ENCODE measurements at places on chromosomes 12 and 14.

DNA sequence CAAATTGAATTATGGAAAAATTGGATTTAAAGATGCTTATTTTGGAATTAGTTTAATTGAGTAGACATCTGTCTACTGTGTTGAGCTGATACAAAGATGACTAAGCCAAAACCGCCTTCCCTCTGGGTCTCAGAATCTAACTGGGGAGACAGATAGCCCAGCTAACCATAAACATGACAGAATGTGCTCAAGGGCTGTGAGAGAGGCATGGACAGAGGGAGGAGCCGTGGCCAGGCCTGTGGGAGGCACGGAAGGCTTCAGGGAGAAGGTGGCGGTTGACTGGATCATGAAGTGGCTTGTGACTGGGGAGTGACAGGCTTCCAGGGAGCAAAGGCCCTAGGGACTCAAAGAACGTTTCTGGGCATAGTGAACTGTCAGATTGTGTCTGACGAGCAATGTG, 74.6 kb downstream of the DACT1 start:
- DNase-seq, result no peak

DNA sequence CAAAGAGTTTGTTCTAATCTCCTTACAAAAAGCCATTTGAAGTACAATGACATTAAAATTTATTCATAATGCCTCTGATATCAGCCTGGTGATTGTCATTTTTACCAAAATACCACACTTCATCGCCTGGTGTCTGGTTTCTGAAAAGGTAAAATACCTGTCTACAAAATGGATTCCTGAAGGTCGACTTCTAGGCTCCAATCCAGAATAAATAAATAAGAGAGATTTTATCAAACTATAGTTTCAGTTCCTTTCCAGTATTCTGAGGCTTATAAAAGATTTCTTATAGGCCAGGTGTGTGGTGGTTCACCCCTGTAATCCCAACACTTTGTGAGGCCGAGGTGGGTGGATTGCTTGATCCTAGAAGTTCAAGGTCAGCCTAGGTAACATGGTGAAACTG, 340.7 kb downstream of the SLC16A7 start:
- DNase-seq, result no peak

DNA sequence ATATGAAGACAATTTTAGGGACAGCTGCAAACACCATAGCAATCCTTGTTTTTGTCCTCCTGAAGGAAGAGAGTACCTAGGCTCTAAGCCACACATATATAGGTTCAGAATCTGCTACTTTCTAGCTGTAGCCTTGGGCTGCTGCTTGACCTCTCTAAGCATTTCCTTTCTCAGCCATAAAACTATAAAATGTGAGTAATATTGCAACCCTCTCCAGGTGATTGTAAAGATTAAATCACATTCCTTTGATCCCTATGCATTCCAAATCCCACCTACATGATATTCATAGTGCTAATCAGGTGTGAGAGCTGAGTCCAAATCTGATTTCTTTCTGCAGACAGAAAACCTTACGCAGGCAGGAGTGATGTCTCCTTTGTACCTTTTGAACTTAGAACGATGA, 913.5 kb downstream of the VRK1 start:
- no peak for DNase-seq

- no peak for DNase-seq
Observed at GRCh38 chr14:89792489-89793366, 161.8 kb downstream of the EFCAB11 start.

GRCh38 chr12:25182765-25183164, 12.2 kb downstream of the DNAI7 start:
- no peak for DNase-seq

DNA sequence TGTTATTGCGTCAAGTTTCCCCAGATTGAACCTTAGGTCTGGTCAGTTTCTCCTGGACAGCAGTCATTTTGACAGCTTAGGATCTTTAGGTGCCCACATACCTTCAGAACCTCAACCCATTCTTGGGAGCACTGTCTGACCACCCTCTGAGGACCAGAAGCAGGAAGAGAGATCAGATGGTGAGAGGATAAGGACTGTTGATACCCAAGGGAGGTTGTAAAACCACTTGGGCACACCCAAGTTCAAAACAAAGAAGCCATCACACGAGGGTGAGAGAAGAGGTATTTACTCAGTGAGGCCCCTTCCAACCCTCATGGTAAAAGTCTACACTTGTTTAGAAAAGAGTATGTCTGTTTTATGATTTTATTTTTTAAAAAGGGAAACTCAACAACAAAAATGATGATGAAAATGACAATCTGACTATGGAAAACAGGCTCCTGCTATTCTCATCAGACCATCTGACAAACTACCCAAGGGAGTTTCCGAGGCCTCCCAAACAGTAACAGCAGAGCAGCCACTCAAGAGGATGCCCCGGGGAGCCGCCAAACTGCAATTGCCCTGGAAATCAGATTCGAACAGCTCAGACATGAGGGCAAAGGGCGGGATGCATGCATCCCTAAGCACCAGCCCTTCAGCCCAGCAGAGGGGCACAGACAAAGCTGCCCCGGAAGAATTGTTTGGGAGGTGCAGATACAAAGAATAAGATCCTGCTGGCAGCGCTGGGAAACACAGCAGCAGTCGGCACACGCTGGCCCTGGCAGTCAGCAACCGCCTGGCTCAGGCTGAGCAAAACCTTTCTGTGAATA, 162.6 kb upstream of the PLEKHG7 start:
- DNase-seq, result no peak

GRCh38 chr12:76571256-76571655, 11.7 kb upstream of the OSBPL8 start:
- no peak for DNase-seq

- no peak for DNase-seq
Observed at GRCh38 chr12:111387747-111388323, 17.9 kb upstream of the SH2B3 start.

DNA sequence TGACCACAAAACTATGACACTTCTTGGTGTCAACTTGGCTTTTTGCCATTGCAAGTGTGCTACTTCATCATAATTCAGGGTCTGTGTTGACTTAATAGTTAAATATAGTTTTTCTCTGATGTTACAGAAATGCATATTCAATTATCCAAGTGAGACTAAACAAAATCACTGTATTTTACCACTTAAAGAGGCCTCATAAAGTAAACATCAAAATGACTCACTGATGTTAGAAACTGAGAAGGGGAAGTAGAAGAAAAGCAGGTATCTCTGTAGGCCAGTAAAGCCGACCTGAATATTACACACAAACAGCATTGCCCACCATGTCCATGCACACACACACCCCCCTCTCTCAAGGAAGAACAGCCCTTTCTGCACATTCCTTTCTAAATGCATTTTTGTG, 55.4 kb downstream of the RPAP3 start:
- DNase-seq, result no peak

- DNase-seq, result peak; percentile 57
Observed at GRCh38 chr14:91354979-91355685, 62.5 kb downstream of the CCDC88C start.

GRCh38 chr12:105109465-105110212, 2.1 kb downstream of the WASHC4 start:
- no peak for DNase-seq

DNA sequence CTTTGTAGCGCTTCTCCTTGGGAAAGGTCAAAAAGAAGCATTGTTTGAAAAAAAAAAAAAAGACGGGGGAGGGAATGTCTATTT, at the start of gene LMO3:
Gene LMO3 (minus strand): TSS at position 46 of the 84 bp plus-strand sequence. CDS start 5,302 bp downstream, outside the sequence.
- no peak for DNase-seq

DNA sequence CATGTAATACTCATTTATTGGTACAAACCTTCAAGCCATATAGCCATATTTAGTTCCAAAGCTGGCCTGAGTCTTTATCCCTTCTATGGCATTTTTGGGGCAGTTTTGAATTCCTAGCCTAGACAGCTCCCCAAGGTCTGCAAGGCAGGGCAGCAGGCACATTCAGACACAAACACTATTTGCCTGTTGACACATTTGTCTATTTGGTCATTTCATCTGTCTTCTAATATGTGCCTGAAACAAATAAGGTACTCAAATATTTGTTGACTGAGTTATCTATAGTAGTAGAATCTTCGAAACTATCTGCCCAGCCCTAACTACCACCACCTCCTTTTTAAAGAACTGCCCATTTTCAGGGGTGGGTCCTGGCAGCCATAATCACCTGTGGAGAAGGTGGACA, 9.3 kb downstream of the PPM1H start:
- no peak for DNase-seq

DNA sequence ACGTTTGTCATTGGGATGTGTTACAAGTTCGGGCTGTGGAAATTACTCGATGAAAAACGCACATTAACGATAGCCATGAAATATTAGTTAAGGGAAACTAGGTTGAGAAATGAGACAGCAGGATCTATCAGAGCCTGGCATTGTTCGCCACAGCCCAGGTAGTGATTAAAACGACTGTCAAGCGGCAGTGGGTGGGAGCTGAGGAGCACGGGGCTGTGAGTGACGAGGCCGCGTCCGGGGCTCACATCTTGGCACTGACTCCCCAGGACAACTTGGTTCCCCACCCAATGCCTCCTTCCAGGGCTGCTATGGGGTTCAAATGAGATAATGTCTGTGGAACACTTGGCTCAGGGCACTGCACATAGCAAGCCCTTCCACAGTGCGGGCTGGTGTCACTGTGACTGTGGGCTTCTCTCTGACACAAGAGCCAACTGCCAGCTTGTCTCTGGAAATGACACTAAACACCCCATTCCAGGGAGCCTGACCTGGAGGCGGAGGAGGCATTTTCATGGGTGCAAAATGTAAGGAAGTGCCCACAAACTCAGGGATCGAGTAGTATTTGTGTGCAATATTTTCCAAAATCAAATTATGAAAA, 19.3 kb downstream of the MMAB start:
- DNase-seq, result no peak

GRCh38 chr14:71395151-71395604, 487.9 kb downstream of the PCNX1 start:
- peak; percentile 37 for DNase-seq

- DNase-seq, result no peak
Observed at GRCh38 chr12:89386138-89386537, 33.8 kb upstream of the DUSP6 start.

DNA sequence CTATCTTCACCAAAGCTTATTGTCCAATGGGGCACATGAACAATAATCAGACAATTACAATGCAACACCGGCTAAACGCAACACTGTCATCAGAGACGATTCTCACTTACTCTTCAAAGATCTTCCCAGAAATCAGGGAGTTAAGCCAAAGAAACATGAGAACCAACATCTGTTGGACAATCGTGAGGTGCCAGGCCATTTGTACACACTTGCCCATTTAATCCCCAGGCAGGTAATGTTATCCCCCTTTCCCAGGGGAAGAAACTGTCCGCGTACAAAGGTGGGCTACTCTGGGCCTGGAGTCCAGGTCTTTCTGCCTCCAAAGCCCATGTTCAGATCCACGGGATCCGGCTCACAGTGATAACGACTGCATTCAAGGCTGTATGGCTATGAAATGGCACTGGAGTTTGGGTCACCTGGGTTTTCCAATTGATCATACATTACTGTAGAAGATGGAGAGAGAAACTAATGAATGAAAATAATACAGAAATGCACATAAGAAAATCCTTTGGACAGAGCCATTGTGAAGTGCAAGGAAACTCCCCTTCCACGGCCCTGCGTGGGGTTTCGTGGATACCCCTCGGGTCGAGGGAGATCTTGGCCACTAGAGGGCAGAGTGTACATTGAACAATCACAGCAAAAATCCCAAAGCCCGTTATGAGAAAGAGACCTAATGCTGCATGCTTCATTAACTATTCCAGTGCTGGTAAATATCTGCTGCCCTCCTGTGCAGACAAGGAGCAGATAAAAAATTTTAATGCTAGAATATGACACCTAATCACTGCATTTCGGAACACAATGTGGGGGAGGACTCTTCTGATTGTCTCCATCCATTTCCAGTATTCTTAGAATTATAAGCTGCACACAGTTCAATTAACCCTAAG, 111.4 kb downstream of the EGLN3 start:
- peak; percentile 53 for DNase-seq

DNA sequence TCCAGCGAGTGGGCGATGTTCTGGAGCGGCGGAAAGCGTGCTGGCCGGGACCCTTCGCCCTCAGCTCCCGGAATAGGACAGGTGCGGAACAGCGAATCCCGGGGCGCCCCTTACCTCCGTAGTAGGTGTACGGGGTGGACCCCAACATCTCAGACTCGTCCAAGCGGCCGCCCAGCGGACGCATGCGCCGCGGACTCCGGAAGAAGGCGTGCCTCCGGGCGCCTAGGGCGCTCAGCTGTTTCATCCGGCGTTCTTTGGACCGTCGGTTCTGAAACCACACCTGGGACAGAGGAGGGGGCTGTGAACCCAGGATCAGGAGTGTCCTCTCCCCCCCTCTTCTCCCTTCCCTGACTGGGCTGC, 4.5 kb downstream of the LHX5 start:
- no peak for DNase-seq

- DNase-seq, result no peak
Observed at GRCh38 chr14:53384073-53384472, 230.9 kb upstream of the DDHD1 start.
